A549 treated with ZK216348 at 1 μM for 4 hours (cell line): ENCODE measurements at places on chromosomes 7 and 10. TPM values are rescaled to one million over a fixed set of nuclear protein-coding genes. Genes with fewer than 3 reads are reported as not detected.

PLEKHS1 gene
- 0.04 to 0.12 TPM (median 0.09 TPM) in 3 of 5 replicates, not detected in the others for total RNA-seq

CALCR gene
- not detected in 5 replicates for total RNA-seq

BRAF gene
- total RNA-seq = 4.2 to 8.0 TPM (median 5.3 TPM) in 5 replicates

TLX1 gene
- not detected in 5 replicates for total RNA-seq

CAMK1D gene
- total RNA-seq = 5.4 to 8.2 TPM (median 7.4 TPM) in 5 replicates

ZNF680 gene
- total RNA-seq = 0.72 to 2.8 TPM (median 1.9 TPM) in 5 replicates

AGR2 gene
- 104 to 176 TPM (median 152 TPM) in 5 replicates for total RNA-seq

TM9SF3 gene
- total RNA-seq = 34.7 to 105 TPM (median 83.0 TPM) in 5 replicates

TCF7L2 gene
- 15.2 to 25.2 TPM (median 18.3 TPM) in 5 replicates for total RNA-seq

SEMA3D gene
- total RNA-seq = 0.13 TPM in 1 of 5 replicates, not detected in the others

ZNF804B gene
- not detected in 5 replicates for total RNA-seq

FAM25C gene
- 1.5 to 4.0 TPM (median 2.4 TPM) in 3 of 5 replicates, not detected in the others for total RNA-seq

TAS2R5 gene
- 0.33 to 0.65 TPM (median 0.47 TPM) in 4 of 5 replicates, not detected in the other for total RNA-seq

FAM25A gene
- total RNA-seq = not detected in 5 replicates

IRF5 gene
- 11.4 to 16.7 TPM (median 13.6 TPM) in 5 replicates for total RNA-seq

CISD1 gene
- 45.7 to 66.8 TPM (median 54.5 TPM) in 5 replicates for total RNA-seq

GDF2 gene
- not detected in 5 replicates for total RNA-seq

CRPPA gene
- total RNA-seq = 0.25 to 0.98 TPM (median 0.62 TPM) in 5 replicates

APBB1IP gene
- 7.3 to 8.5 TPM (median 7.6 TPM) in 5 replicates for total RNA-seq

GFRA1 gene
- 7.1 to 11.1 TPM (median 10.0 TPM) in 5 replicates for total RNA-seq

PAX4 gene
- total RNA-seq = not detected in 5 replicates

ITGB1 gene
- total RNA-seq = 623 to 1,065 TPM (median 990 TPM) in 5 replicates

PIK3CG gene
- total RNA-seq = not detected in 5 replicates

GUSB gene
- 28.1 to 36.2 TPM (median 31.9 TPM) in 5 replicates for total RNA-seq

CPA2 gene
- total RNA-seq = 0.18 to 0.28 TPM in 2 of 5 replicates, not detected in the others

PROSER2 gene
- total RNA-seq = 26.6 to 45.4 TPM (median 41.2 TPM) in 5 replicates

GATA3 gene
- total RNA-seq = 3.2 to 5.7 TPM (median 4.4 TPM) in 5 replicates

UNC5B gene
- total RNA-seq = 0.72 to 1.7 TPM (median 1.3 TPM) in 5 replicates

RSBN1L gene
- total RNA-seq = 7.3 to 10.7 TPM (median 8.6 TPM) in 5 replicates

RBP4 gene
- total RNA-seq = 5.1 to 10.1 TPM (median 9.7 TPM) in 5 replicates

C10orf143 gene
- total RNA-seq = 0.20 to 1.1 TPM (median 0.71 TPM) in 5 replicates

OR2A12 gene
- total RNA-seq = not detected in 5 replicates

LIPJ gene
- not detected in 5 replicates for total RNA-seq

FAM25G gene
- total RNA-seq = 3.8 TPM in 1 of 5 replicates, not detected in the others

CTNNA3 gene
- not detected in 5 replicates for total RNA-seq

ZNF365 gene
- 0.79 to 1.3 TPM (median 0.93 TPM) in 5 replicates for total RNA-seq

TBC1D12 gene
- 3.7 to 6.8 TPM (median 5.5 TPM) in 5 replicates for total RNA-seq

NUTM2E gene
- 0.25 to 0.90 TPM (median 0.31 TPM) in 5 replicates for total RNA-seq

MMD2 gene
- not detected in 5 replicates for total RNA-seq

LAMTOR4 gene
- total RNA-seq = 133 to 186 TPM (median 171 TPM) in 5 replicates

CPED1 gene
- total RNA-seq = not detected in 5 replicates

DPYSL4 gene
- 12.5 to 21.5 TPM (median 19.3 TPM) in 5 replicates for total RNA-seq

SKIDA1 gene
- total RNA-seq = 1.1 to 1.6 TPM (median 1.3 TPM) in 5 replicates

ENTPD1 gene
- 0.05 to 0.17 TPM in 2 of 5 replicates, not detected in the others for total RNA-seq

GCK gene
- total RNA-seq = not detected in 5 replicates

ARHGAP22 gene
- 3.1 to 4.7 TPM (median 4.0 TPM) in 5 replicates for total RNA-seq

TNRC18 gene
- total RNA-seq = 38.9 to 47.8 TPM (median 40.4 TPM) in 5 replicates

NKX2-3 gene
- not detected in 5 replicates for total RNA-seq

PPP1R3A gene
- not detected in 5 replicates for total RNA-seq
